CD4-positive, alpha-beta T cell treated with Interleukin-15 for 4 hours (primary cell): ENCODE measurements at places on chromosomes 12 and 14.

DNA sequence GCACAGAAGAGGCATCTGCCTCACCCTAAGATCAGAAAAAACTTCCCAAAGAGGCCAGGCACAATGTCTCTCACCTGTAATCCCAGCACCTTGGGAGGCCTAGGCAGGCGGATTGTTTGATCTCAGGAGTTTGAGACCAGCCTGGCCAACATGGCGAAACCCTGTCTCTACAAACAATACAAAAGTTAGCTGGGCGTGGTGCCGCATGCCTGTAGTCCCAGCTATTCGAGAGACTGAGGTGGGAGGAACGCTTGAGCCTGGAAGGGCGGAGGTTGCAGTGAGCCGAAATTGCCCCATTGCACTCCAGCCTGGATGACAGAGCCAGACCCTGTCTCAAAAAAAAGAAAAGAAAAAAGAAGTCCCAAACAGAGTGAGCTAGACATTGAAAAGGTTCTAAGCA, 4.5 kb downstream of the ZBTB1 start:
- DNase-seq: no peak

GRCh38 chr12:85043829-85044228, 7.7 kb downstream of the LRRIQ1 start:
- no peak for DNase-seq

DNA sequence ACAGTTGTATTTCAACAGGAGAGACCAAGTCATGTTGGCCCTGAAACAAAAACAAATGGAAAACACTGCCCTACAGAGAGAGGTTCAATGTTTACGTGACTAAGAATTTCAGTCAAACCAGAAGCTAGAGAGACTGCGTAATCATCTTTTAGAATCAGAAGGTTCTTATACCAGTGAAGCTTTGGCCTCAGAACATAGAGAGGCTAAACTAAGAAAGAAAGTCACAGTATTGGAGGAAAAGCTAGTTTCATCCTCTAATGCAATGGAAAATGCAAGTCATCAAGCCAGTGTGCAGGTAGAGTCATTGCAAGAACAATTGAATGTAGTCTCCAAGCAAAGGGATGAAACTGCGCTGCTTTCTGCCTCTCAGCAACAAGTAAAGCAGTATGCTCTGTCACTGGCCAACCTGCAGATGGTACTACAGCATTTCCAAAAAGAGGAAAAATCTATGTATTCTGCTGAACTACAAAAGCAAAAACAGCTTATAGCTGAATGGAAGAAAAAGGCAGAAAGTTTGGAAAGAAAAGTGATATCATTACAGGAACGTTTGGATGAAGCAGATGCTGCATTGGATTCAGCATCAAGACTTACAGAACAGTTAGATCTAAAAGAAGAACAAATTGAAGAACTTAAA, 32.5 kb upstream of the NUAK1 start:
- DNase-seq: no peak

DNA sequence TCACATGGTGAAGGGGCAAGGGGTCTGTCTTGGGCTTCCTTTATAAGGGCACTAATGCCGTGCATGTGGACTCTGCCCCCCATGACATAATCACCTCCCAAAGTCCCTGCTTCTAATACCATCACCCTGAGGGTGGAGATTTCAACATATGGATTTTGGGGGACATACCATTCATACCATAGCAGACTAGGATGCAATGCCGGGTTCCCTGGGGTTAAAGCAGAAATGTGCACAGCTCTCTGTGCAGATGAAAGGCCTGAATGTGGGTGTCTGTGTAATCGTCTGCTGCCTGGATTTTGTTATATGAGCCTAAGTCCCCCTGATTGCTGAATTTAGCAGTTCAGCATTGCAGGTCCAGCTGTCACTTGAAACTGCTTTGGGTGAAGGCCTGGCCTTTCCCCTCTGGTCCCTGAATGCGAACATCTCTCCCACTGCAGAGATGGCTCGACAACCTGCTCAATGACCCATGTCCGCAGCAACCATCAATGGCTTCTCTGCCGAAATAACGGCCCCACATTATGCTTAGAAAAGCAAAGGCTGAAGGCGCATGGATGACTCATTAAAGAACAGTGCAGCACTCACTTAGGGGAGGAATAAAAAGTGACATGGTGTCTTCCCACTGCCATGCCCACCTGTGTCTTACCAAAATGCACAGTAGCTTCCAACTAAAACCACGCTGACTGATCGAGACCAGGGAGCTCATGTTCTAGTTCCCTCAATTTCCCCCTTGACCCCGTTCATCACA, 286.3 kb downstream of the DPF3 start:
- no peak for DNase-seq

DNA sequence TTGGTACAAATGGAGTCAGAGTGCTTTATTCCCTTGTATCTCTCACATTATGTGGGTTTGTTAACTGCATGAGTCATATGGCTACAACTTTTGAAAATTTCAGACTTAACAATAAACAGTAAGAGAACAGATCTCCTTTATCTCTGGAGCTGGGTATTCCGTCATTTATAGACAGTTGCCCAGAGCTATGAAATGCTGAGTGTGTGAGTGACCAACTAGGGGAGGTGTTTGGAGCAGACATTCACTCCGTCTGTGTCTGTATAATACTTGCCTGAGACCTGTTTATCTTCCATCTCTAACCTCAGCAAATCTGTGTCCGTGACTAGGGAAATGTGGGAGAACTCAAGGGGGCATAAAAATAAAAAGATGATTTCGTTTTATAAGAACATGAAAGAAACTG, 279.9 kb upstream of the FAR2 start:
- no peak for DNase-seq

GRCh38 chr14:53214384-53214783, 61.3 kb upstream of the DDHD1 start:
- DNase-seq: no peak

- DNase-seq: no peak
Measured at GRCh38 chr14:23286902-23287479, 1.1 kb upstream of the HOMEZ start.

DNA sequence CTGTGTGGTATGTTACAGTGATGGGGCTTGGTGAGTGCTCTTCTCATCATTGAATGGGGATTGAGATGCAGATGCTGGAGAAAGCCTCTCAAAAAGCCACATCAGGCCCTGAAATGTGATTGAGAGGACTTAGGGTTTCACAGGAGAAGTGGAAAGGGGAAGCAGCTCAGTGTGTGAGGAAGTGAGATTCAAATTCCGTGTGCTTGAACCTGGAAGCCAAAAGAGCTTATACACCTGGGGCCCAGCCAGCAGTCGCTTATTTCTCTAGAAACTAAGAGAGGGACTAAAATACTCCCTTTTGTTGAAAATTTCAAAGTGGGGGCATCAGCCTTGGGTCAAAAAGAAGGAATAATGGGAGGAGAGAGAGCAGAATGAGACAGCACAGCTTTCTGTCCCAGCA, 39.1 kb upstream of the GZMB start:
- DNase-seq: no peak

DNA sequence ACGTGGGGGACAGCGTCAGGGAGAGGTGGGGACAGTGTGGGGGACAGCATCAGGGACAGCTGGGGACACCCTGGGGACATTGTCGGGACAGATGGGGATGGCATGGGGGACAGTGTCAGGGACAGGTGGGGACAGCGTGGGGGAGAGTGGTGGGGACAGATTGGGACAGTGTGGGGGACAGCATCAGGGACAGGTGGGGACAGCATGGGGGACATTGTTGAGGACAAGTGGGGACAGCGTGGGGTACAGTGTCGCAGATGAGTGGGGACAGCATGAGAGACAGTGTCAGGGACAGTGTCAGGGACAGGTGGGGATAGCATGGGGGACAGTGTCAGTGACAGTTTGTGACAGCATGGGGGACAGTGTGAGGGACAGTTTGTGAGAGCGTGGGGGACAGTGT, 240.9 kb downstream of the TMEM121 start:
- DNase-seq: no peak

DNA sequence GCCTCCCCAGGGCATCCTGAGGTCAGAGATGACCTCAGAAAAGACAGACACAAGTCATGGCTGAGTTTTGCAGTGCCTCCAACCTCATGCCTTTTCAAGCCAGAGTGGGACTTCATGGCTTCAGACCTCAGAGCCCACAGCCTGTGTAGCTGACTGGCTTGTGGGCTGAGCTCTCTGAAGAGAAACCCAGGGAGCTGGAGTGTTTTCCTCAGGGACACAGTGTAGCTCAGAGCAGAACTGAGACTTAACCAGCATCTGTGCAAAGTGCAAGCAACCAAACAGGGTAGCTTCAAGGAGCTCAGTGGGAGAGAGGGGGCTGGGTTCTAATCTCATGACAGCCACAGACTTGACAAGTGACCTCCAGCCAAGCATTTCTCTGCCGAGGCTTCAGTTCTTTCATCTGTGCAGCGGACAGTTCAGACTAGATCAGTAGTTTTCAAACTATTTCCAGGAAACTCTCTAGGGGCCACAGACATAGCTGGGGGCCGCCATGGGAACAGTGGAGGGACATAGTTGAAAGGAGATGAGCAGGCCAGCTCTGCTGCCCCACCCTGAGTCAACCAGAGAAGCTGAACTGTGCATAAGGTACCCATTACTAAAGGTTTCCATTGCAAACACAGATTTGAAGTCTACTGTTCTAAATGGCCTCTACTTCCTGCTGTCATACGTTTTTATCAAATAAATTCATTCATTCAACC, 80.0 kb downstream of the LGMN start:
- no peak for DNase-seq

GRCh38 chr12:132190012-132190755, 45.9 kb downstream of the NOC4L start:
- no peak for DNase-seq

DNA sequence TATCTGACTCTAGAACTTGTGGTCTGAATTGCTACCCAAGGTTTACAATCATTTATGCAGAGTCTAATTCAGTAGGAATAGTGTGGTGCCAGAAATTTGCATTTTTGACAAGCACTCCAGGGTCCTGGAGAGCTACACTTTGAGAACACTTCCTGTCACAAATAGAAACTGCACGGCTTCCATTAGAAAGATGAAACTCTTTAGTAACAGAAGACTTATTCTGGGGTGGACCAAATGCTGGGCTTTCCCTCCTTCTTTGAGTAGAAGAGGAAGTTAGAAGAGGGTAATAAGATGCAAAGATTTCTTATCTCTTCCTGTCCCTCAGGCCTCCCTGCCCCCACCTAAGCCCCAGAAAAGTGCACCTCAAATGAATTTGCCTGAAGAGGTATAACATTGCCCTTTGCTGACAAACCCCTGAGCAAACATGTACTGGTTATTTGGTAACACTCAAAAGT, 28.4 kb downstream of the DGLUCY start:
- peak; percentile 8 for DNase-seq

GRCh38 chr12:92030618-92031017, 115.0 kb downstream of the BTG1 start:
- DNase-seq: peak; percentile 83

DNA sequence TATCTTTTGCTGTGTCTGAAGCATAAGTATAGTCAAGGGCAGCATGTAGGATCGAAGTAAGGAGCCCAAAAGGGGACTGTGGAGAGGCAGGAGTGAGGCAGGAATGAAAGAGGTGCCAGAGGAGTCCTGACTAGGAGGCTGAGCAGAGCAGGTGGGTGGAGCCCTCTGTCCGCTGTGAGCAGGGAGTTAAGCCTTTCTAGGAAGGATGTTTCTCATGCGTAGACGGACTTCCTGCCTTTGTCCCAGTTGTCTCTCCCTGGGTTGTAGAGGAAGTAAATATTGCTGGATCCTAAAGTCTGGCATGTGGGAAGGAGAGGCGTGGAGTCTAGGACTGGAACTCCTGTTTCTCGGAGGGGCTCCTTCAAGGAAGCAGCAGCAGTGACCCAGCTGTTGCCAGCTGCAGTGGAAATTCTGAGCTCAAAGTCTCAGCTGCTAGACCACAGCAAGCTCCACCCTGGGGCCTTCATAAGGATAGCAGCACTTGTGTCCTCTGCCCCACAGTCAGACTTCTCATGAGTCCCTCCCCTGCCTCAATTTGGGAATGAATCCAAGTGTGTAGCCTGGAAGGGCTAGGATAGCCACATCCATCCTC, 44.0 kb downstream of the RBMS2 start:
- no peak for DNase-seq

- no peak for DNase-seq
Measured at GRCh38 chr12:65853489-65854157, 29.3 kb downstream of the HMGA2 start.

GRCh38 chr12:57850854-57851430, 4.4 kb upstream of the CTDSP2 start:
- DNase-seq: no peak

DNA sequence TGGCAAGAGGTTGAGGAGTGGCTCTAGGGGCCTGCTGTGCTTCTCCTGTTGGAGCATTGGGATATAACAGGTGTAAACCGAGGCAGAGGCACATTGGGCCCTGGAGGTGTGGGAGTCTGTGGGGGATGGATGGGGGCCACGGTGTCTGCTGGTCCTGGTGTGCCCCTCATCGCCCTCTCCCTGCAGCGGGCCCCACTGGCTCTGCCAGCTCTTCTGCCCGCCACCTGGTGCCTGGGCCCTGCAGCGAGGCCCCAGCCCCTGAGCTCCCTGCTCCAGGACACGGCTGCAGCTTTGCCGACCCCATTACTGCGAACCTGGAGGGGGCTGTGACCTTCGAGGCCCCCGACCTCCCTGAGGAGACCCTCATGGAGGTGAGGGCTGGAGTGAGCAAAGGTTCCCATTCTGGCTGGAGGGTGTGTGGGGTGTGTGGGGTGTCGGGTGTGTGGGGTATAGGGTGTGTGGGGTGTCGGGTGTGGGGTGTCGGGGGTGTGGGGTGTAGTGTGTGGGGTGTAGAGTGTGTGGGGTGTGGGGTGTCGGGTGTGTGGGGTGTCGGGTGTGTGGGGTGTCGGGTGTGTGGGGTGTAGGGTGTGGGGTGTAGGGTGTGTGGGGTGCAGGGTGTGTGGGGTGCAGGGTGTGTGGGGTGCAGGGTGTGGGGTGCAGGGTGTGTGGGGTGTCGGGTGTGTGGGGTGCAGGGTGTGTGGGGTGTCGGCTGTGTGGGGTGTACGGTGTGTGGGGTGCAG, 10.6 kb upstream of the PUS1 start:
- no peak for DNase-seq

DNA sequence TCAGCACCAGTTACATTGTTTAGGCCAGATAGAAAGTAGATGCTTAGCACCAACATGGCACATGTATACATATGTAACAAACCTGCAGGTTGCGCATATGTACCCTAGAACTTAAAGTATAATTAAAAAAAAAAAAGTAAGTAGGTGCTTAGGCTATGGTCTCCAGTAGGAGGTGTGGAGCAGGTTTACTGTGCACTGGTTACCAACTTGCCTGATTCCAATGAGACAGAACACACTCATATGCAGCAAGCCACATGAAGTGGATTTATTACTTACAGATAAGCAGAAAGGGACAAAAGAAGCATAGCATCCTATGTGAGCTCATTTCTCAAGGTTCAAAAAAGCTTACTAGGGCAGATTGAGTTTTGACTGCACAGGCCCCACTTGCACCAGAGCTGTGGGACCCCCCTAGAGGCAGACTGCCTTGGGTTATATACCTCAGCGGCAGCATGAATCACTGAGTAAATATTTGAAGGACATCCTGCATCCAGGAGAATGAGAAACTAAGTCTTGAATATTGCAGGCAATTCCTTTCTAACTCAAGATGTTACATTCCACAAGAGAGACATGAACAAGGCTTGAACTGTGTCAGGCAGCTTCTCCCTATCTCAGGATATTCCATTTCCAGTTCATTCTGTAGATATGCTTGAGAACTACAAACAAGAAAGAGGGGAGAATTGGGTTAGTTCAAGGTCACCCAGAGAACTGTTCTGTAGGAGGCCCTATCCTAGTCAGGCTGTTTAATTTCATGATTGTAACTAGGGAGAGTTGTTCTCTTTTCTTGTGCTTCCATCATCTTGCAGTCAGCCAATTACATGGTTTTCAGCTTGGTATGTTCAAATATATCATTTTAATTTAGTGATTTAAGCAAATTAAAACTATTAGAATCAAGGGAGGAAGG, 30.1 kb downstream of the LRFN5 start:
- no peak for DNase-seq

GRCh38 chr12:97630875-97631274, 168.3 kb downstream of the RMST start:
- no peak for DNase-seq
